ENCODE measurements at places on chromosomes 3 and 15.

DNA sequence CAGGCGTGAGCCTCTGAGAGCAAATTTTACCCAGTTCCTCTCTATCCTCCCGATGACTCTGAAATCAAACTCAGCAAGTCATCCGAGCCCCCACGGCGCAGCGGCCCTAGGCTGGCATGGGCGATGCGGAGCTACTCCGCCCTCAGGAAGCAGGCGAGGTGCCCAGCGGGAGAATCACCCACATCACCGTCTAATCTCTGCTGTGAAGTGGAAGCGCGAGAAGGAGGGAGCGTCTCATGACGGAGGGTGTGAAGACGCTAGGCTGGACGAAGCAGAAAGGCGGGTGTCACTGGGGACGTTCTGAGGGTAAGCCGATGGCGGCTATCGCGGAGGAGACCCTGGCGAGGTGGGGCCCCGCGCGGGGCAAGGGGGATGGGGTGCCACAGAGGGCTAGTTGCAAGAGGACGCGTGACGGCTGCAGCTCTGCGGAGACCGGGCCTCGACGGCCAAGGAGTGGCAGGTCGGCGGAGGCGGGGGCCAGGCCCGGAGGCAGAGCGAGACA lies 9.1 kb upstream of the GNAI2 start:
- no peak for DNase-seq

DNA sequence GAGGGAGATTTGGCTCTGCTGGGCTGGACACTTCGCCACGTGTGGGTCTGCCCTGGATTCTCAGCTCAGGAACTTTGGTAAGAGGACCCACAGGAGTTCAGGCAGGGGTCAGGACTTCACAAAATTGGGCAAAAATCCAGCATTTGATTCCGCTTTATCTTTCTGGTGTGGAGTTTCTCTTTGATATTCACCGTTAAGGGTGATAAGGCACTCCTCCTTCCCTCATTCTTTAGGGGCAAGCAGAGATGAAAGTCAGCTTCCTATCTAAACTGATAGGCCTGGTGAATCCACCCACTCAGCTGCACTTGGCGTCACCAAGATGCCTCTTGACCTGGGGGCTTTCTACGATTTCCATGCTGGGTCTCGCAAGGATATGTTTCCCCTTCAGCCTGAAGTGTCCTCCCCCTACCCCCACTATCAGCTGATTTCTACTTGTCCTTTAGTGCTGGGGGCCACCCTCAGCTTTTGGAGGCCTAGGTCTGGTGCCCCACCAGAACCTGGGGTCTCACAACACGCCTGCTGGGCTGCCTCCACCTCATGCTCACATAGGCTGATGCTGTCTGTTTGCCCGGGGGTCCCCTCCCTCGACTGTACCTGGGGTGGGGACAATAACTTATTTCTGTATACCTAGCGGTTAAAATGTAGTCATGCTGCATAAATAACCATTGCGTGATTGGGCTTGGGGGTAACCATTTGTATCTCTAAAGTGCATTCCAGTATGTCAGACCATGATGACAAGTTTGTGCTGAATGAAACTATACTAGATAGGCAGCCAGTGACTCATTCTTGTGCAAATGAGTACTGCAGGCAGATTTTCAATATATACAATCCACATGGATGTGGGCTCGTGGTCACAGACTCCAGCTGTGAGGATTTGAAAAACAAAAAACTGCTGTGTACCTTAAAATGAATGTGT lies 248.3 kb downstream of the ADAMTS17 start:
- DNase-seq = no peak

DNA sequence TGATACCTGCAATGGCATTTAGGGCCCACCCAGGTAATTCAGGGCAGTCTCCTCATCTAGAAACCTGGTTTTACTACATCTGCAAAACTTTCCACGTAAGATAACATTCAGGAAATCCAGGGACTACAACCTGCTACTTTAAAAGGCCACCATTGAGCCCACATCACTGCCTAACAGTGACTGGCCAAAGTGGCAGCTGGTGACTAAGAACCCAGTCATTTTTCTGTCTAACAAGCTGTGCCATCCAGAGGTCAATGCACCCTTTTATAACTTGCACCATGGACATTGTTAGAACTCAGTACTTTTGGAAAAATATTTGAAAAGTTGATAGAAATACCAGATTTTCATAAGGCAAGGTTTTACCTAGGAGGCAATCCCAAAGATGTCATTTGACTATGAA lies 492.4 kb downstream of the OTOL1 start:
- no peak for DNase-seq

DNA sequence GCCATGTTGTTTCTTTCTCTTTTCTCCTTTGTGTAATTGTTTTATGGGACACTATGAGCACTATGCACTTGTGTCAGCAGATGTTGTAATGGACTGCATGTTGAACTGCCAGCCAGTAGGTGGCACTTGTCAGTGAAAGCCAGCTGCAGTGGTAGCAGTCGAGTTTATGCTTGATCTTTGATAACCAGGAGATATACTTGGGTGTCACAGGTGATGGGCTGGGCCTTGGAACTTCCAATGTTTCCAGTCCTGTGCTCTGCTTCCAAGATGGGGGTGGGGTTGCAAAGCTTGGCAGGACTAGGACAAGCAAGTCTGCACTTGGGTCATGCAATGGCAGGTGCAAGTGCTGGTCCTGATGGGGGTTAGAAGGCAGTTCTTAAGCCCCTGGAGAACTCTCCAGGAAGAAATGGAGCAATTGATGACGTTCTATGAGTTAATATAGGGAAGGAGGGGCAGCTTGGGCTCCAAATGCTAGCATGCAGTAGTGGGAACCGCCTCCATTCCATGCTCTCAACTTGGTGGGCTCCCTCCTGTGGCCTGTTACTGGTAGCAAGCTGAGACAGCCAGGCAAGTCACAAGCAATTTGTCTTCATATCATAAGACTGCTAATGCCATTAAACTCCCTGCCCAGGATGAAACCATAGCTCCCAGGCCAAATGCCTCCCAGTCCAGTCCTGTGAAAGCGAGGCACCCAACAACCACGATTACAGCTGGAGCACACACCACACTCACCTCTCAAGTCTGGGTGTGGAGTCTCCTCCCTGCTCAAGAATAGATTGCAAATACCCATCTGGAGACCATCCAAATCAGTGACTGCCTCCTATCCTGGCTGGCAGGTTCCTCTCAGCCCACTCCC lies 287.2 kb downstream of the CGGBP1 start:
- DNase-seq = no peak

DNA sequence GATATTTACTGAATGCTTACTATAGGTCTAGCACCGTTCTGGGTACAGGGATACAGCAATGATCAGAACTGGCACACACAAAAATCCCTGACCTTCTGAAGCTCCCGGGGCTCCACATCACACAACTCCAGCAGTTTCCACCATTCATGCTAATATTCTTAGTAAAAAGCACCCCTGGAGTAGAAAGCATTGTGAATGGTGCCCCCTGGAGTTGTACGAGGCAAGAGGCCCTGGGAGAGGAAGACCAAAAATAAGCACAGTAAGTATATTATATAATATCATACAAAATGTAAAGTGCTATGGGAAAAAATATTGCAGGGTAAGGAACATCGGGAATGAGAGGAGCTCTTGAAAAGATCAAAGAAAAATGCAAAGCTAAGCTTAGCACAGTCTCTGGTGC lies 790 bp upstream of the SRGAP3 start:
- DNase-seq = no peak

DNA sequence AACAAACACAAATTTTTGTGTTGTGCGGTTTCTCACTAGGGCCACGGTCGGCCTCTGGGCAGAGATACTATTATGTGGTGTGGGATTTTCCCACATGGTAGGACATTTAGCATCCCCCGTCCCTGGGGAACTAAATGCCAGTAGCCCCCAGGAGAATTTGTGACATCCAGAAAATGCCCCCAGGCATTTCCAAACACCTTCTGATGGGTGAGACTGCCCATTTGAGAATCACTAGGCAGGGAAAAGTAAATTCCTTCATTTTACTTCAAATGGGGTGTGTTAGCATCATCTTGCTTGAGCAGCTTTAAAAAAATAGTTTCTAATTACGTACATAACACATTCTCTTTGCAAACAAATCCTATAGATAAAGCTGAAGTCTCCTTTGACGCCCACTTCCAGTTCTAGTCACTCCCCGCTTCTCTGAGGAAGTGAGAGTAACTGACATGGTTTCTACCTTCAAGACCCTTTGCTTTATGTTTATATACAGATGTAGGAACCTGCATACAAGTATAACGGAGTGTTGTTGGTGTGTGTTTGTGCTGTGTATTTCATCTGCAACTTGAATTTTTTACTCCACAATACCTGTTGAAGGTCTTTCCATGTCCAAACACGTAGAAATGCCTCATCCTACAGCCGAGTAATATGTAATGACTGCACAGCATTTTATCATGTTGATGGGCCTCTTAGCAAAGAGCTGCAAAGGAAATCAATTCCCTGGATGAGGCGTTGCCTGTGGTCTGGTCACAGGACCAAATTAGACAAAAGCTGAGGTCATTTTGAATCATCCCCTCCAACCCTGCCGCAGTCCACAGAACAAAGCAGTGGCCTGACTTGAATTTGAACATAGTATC lies 31.4 kb upstream of the ZBTB38 start:
- DNase-seq = no peak

DNA sequence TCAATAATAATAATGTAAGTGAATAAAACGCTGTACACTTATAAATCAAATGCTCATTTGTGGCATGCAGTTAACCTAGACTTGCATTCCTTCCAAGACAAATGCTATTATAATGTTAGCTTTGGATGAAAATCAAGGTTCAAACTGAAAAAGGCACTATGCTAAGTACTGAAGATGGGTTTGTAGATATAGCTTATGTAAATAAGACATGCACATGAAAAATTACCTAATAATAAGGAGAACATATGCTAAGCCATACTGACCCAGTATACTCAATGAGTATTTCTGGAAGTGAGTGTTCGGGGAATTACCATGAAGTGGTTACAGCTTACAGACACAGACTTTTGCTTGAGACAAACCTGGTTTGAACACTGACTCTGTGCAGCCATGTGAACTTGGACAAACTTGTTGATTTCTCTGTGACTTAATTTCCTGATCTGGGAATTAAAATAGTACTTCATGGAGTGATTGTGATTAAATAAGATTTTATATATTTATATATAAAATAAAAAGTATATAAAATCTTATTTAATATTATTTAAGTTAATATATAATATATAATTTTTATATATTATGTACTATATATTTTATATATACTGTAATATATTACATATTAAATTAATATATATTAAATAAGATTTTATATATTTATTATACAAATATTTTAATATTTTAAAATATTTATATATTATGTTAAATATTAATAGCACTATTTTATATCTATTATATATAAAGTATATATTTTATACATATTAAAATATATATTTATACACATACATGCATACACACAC lies 159.2 kb downstream of the ZPLD1 start:
- DNase-seq = no peak

- no peak for DNase-seq
These were observed 55.6 kb downstream of the C3orf80 start for GRCh38 chr3:160280836-160281235.

- no peak for DNase-seq
These were observed 81.3 kb downstream of the STAC start for GRCh38 chr3:36461597-36461996.

GRCh38 chr3:167451282-167451681 lies 22.6 kb downstream of the SERPINI2 start:
- DNase-seq = no peak

- DNase-seq = no peak
These were observed 19.3 kb downstream of the TNFAIP8L3 start for GRCh38 chr15:51075364-51075763.

- DNase-seq = no peak
These were observed 80.1 kb downstream of the SLC6A1 start for GRCh38 chr3:11072631-11073030.

DNA sequence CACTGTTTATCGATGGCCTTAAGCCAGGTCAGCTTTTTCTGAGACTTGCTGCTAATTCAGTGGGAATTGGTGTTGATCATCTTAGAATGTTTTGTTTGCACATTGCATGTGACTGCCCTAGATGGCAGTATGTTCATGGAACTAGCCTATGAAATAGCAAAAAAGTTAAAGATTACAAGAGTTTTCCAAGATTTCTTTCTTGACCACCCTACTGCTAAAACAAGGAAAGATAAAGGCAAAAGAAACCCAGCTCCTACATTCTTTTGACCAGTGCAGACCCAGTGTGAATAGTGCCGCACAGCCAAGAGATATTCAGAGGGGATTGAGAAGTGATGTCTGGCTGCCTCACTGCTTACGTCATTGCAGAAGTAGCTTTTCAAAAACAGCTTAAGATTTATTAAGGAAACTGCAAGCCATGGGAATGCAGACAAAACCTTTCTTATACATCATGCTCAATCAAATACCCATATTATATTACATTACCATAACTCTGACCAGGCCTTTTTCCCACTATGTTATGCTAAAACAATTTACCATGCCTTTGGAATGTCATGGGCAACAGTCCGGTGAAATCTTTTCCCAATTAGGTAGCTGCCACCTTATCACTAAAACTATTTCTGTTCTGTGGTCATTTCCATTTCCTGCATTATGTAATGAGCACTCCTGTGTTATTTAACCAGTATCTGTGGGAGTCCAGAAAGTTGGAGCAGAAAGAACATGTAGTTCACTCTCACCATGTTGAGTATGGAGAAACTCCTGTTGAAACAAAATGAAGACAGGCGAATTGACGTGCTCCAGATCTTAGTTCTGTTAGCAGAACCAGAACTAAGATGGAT lies 6.0 kb downstream of the PHLDB2 start:
- no peak for DNase-seq

DNA sequence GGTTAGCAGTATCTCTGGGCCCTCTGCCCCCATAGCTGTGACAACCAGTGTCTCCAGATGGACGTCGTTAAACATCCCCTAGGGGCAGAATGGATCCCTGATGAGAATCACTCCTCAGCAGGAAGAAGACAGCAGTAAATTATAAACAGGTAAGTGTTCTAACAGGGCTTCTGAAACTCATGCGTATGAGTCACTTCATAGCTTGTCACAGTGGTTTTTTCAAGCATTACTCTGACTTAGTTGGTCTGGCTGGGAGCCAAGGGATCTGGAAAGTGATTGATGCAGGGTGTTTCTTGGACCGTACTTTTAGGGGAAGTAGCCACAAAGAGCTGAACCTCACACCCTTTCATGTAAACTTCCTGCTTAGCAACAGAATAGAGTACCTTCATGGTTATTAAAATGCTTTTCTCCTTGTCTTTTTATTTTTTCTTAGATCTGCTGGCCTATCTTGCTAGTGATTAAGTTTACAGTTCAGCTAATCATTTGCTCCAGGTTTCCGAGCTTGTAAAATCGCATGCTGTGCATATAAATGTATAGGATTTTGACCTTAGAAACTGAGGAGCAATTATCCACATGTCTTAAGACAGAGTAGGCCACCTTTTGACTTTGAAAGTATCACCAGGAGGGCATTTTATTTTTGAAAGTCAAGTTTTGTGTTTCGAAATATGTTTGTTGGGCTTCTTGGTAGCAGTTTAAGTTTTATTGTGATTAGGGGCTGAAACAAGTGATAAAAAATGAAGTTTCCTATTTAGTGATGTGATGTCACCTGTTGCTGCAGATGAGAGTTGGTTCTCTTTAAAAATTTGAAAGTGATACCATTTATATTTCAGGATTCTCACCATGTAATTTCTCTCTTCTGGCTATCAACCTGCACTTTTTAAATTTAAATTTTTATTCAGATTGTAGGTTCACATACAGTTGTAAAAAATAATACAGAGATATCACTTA lies 333.9 kb downstream of the PTPRG start:
- DNase-seq = no peak

Measured in iPS DF 6.9 (cell line).